Stimulated activated CD4-positive, alpha-beta T cell treated with anti-CD3 and anti-CD28 coated beads, Interleukin-15, amount 100 ng/mL, for 1 hour (primary cell): ENCODE measurements at places on chromosomes 4 and X.

GRCh38 chr4:3497095-3497494 lies 34.0 kb downstream of the DOK7 start:
- no peak for DNase-seq

GRCh38 chr4:787561-787981 lies 38.4 kb downstream of the CPLX1 start:
- no peak for DNase-seq

DNA sequence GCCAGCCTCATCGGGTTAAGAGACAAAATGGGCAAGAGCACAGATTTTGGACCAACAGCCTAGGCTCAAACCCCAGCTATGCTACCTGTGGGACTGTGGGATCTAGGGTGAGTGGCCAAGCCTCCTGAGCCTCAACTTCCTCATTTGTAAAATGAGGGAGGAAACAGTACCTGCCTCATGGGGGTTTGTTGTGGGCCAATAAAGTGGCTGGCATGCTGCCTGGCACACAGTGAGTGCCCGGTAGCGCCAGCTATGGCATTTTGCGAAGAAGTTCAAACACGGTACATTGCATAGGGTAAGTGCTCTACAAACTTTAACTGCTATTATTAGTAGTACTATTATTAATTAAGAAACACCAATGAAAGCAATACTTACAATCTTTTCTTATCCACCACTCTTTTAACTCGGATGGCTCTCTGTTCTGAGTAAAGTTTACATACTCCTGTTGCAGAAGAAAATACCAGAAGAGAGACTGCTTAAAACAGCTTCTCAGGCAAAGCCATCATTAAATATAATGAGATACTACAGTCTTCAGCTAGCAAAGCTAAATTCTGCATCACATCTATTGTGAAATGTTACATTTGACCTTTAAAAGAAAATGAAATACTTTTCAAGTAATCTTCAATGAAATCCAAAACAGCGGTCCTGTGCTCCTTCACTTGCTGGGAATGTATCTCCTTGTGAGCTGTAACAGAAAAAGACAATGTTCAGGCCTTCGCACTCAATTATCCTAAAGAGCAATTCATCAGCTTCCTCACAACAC lies 70.1 kb downstream of the NSG1 start:
- no peak for DNase-seq

- DNase-seq, result no peak
Observed at GRCh38 chrX:71922686-71923085, 12.0 kb downstream of the NHSL2 start.

DNA sequence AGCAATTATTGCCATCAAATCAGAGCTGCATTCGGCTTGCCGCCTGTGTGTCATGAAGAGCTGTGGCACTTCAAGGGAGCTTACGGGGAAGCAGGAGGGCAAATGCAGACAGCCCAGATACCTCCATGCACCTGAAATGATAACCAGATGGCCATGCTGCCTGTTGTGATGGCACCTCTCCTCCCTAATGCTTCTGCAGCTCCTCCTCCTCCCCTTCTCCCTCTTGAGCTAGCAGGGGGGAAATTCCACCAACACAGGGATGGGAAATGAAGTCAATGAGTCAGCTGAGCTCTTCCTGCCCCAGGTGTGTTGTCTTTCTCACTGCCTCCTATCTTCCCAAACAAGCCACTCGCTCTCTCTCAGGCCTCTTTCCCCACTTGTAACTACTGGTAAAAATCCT lies 565.0 kb downstream of the BCOR start:
- no peak for DNase-seq

DNA sequence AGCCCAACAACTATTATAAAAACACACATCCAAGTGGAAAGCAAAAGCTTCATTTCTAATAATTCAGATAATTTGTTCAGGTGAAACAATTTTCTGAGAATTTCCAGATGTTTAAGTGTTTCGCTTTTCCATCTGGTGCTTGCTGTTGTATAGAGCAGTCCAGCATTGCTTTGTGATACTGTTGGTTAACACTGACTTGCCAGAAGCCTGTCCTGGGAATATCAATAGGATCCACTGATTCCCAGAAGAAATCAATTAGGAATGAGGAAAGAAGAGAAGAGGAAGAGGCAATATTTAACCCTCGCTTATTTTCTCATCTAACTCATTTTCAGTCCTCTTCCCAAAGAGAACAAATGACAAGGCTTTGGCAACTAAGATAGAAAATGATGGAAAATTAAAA lies 94.9 kb upstream of the DDIT4L start:
- no peak for DNase-seq

DNA sequence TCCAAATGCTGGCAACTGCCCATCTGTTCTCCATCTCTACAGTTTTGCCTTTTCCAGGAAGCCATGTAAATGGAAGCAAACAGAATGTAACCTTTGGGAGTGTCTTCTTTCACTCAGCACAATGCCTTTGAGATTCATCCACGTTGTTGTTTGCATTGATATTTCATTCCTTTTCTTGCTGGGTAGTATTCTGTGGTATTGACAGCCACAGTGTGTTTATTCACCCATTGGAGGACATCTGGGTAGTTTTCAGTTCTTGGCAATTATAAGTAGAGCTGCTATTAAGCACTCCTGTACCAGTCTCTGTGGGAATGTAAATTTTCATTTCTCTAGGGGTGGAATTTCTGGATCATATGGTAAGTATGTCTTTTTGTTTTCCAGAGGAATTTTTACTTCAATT lies 194.3 kb upstream of the RPS6KA3 start:
- no peak for DNase-seq

DNA sequence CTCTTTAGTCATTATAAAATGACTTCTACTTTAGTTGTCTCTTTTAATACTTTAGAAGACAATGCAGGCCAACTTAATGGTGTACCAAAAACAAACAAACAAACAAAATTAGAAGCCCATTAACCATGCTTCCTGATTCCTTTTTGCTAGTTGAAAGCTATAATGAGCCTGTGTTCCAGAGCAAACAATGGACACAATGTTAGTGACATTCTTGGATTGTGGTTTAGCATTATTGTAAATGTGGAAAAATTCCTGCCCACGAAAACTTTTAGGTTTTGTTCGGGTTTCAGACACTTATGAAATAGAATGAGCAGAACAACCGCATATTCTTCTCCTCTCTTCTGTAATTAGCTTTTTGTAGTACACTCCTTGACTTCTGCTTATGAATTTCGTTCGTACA lies 1682.7 kb upstream of the PCDH7 start:
- no peak for DNase-seq

DNA sequence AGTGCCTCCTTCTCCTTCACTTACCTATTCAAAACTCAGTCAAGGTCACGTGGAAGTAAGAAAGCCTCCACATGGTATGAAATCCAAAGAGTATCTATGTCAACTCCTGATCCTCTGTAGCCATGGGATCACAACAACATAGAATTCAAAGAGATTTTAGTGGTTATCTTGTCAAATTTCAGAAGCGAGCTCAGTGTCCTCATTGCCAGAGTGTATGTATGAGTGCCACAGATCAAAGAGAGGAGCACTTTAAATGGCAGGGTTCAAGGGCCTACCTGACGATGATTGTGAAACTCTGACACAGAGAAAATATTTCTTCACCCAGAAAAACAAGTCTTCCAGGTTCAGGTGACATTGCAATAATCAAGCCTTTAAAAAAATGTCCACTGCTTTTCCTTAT lies 1.2 kb upstream of the ACE2 start:
- no peak for DNase-seq

GRCh38 chr4:77740480-77740879 lies 78.7 kb downstream of the CNOT6L start:
- DNase-seq, result no peak

DNA sequence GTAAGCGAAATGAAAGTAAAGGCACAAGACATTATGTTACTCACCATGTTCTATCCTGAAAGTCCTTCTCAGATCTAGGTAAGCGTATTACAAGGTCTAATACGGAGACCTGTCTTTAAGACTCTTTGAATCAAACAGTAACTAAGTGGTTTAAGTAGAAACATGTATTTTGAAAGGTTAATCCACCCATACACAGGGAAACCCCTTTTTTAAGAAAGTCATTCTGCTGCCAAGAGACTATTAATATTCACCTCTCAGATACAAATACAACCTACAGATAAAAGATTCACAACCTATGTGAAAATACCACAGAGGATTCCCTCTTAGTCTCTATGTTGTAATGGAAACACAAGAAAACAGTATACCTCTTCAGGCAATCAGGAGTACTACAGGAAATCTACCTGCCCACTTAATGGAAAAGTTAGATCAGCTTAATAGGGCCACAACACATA lies 63.2 kb upstream of the TNIP3 start:
- no peak for DNase-seq

DNA sequence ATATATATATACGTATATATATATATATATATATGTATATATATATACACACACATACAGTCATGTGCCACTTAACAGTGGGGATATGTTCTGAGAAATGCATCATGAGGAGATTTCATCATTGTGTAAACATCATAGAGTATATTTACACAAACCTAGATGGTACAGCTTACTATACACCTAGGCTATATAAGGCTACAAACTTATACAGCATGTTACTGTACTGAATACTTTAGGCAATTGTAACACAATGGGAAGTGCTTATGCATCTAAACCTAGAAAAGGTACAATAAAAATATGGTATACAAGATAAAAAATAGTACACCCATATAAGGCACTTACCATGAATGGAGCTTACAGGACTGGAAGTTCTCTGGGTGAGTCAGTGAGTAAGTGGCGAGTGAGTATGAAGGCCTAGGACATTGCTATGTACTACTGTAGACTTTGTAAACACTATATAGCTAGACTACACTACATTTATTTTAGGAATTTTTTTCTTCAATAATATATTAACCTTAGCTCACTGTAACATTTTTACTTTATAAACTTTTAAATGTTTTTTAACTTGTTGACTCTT lies 13.2 kb upstream of the CCSER1 start:
- DNase-seq, result no peak

DNA sequence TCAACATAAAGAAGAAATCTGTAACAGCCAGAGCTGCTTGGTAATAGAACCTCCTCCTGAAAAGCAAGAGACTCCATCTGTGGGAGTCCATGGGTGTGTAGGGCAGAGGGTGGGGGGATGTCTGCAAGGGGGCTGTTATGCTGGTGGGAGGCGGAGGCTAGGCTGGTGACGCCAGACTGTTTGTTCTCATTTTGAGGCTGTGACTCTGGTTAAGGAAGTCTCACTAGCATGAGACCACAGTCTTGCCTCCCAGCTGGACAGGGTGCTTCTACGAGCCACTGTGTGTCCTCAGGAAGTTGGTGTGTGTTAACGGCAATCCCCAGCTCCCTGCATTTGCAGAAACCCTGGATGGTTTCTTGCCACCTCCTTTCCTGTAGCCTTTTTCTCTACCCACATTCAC lies 79.8 kb downstream of the NSUN7 start:
- DNase-seq, result no peak

DNA sequence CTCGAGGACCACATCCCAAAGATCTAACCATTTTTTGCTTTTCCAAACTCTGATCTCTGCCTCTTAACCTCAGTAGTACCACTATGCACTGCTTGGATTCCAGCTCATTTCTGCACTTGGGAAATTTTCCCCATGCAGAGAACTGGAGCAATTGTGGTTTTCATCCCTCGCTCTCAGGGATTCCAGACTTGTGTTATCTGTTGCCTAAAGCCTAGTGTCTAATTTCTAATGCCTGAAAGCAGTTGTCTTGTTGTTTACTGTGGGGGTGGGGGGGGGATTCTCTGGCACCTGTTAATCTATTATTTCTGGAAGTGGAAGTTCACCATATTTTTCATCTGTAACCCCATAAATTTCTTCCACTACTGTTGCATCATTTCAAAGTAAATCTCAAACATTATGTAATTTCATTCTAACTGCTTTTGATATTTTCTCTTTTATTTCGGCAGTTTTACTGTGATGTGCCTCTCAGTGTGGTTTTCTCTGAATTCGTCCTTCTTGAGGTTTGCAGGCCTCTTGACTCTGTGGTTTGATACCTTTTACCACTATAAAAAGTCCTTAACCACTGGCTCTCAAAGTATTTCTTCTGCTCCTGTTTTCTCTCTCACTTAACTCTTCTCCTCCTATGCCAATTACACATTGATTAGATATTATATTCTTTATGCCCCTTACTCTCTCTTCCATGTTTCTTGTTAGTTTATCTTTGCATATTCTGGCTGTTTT lies 205.6 kb upstream of the EOLA2 start:
- no peak for DNase-seq

DNA sequence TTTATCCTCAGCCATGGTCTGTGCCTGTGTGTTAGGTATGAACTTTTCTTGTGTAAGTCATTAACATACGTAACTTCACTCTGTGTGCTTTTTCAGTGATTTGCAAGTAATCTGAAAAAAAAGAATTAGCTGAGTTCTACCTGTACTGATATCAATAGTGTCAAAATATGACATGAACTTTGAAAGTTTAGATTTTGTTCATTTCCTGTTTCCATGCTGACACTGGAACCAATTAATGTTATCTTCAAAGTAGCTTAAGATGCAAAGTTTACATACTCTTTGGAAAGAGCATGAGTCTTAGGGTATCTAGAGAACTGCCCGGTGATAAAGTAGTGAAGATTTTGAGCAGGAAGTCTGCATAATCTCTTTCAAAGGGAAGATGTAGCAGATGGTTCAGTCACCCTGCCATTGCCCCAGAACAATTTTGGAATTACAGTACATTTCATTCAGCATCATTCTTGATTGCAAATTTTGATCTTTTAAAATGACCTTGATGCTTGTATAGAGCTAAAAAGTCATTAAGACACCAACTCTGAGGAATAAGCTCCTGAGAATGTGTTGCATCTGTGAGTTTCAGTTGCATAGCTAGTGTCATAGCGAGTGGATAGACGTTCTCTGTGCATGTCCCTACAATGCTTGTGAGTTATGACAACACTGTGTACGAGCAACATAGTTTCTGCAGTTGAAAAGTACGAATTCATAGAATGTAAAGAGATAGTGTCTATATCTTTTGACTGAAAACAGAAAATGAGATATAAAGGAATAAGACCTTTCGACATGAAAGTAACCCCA lies 130.5 kb downstream of the PTTG2 start:
- no peak for DNase-seq

GRCh38 chr4:183413234-183414200 lies 30.9 kb upstream of the CDKN2AIP start:
- DNase-seq, result no peak
